ENCODE measurements at places on chromosomes 16 and 17.

DNA sequence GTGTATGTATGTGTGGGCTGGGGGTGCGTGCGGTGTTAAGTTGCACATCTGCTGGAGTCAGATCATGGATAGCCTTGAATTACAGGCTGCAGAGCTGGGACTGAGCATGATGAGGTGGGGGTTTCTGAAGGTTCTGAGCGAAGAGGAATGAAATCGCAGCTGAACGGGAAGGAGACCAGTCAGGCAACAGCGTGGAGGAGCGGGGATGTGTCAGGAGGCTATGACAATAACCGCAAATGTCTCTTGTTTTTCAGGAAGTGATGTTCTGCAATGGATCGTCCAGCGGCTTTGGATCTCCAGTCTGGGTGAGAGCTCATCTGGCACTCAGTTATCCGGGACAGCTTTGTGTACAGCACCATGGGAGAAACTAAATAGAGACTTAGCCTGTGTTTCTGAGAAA lies 20.9 kb downstream of the RGS9 start:
- no peak for DNase-seq

- no peak for DNase-seq
Measured at GRCh38 chr17:39759204-39759603, 21.5 kb downstream of the GRB7 start.

DNA sequence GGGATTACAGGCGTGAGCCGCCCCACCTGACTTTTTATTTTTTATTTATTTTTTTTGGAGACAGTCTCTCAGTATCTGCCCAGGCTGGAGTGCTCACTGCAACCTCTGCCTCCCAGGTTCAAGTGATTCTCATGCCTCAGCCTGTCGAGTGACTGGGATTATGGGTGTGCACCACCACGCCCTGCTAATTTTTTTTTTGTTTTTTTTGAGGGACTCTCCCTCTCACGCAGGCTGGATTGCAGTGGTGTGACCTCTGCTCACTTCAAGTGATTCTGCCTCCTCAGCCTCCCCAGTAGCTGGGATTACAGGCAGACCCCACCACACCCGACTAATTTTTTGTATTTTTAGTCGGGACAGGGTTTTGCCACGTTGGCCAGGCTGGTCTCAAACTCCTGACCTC lies 7.7 kb downstream of the ZNF207 start:
- DNase-seq: no peak

DNA sequence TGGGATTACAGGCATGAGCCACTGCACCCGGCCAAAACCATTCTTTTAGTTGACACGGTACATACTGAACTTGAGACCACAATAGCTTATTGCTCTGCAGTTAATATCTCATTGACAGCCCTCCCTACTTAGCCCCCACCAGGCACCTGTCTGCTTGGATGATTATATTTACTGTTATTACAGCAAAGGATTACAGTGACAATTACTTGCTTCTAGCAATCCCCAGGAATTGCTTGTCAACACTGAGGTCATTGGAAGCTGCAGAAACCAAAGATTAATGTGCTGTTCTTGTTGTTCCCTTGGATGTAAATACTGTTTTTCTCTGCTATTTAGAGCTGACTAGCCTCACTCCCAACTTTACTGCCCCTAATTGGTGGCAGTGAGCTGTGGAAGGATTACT lies 211.2 kb downstream of the LGALS9B start:
- DNase-seq: no peak

DNA sequence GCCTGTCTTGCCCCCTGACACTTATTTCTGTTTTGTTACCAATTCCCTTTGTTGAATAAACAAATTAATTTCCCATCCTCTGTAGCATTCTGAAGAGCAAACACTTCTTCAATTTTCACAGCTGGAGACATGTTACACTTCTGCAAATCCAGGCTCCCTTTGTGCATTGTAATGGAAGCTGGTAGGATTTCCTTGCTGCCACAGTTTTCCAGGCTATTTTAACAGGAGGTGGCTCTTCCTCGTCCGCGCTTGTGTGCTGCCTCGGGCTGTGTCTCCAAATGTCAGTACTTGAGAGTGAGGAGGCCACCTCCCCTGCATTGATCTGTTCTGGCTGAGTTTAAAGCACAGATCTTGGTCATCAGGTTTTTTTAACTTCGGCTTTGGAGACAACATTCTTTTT lies 40.0 kb downstream of the SOST start:
- no peak for DNase-seq

DNA sequence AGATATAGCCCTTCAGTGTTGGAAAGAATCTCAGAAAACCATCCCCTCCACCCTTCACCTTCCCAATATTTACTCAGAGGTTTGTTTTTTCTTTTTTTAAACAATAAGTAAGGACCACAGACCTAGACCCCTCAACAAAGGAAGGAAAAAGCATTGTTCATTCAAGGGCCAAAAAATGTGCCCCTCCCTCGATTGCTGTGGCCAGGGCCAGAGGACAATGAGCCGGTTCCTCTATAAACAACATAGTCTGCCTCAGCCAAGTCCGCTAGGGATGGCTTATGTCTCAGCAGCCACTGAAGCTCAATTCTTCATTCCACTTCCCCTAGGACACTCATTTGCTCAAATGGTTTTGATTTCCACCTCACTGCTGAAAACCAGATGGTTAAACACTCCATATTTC lies 24.0 kb downstream of the TRIM16 start:
- DNase-seq: no peak

DNA sequence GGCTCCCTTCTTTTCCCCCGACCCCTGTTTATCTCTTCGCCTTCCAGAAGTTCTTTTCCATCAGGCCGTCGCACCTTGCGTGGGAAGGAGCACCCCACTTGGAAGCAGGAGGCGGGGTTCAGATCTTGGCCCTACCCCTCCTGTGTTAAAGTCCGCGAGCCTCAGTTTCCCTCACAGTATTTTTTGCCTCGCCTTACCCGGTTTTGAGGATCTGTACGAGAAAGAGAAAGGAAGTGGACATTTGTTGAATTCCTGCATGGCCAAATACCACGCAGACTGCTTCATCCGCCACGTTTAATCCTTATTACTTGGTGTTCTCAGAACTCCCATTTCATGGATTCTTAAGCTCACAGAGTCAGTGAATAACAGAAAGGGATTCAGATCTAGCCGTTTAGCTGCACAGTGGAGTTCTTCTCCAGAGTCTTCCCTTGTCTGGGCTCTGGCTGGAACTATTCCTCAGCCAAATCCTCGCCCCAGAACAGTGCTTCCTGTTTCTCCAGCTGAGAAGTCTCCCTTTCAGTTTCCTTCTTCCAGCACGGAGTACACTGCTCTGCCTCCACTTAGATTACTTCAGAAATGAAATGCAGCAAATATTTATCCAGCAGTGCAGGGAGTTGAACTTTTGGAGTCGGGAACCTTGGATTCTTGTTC lies 590 bp downstream of the TMEM219 start:
- DNase-seq: no peak

DNA sequence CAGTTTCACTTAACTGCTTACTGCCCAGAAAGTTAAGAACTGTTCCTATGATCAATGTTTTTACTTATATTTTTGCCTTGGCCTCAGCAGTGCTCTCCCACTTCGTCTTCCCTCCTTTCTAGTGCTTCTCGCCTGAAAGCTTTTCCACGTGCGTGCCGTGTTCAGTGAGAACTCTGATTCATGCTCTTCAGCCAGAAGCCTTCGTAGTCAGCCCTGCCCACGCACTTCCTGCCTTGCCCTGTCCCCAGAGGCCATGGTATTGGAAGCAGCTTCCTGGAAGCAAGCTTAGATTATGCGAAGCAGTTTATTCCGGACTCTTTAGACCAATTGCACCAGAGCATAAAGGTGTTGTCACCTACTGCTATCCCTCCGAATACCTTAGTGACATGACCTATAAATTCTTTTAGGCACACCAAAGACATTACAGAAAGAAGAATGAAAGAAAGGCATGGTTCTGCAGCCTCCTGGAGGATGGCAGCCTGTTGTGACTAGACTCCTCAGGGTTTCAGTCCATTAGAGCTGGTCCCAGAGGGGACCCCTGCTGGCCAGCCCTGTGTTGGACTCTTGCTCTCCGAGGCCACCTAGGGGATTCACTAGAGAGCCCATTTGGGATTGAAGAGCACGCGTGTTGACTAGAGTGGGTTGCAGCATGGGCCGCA lies 105.2 kb downstream of the RPTOR start:
- DNase-seq: peak; percentile 91

GRCh38 chr17:14452856-14453255 lies 152.0 kb downstream of the HS3ST3B1 start:
- DNase-seq: no peak

- no peak for DNase-seq
Measured at GRCh38 chr17:48250949-48251348, 143.4 kb downstream of the SNX11 start.

GRCh38 chr17:57935833-57936807 lies 19.1 kb downstream of the CUEDC1 start:
- no peak for DNase-seq

GRCh38 chr16:19415918-19416317 lies 1.8 kb upstream of the TMC5 start:
- DNase-seq: no peak

DNA sequence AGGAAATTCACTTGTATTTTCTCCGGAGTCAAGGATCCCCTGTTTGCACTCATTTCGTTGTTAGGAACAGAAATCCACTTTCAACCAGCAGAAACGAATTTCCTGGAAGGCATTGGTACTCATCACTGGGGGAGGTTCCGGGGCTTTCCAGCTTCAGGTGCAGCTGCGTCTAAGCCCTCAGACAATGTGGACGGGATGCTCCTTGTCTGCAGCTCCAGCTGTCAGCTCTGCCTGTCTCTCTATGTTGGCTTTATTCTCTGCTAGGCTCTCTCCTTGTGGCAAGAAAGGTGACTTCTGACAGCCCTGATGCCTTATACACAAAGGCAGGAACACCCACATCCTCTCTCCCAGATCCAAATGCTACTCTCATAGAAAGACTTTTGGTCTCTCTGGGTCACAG lies 183.9 kb upstream of the HSBP1 start:
- no peak for DNase-seq

DNA sequence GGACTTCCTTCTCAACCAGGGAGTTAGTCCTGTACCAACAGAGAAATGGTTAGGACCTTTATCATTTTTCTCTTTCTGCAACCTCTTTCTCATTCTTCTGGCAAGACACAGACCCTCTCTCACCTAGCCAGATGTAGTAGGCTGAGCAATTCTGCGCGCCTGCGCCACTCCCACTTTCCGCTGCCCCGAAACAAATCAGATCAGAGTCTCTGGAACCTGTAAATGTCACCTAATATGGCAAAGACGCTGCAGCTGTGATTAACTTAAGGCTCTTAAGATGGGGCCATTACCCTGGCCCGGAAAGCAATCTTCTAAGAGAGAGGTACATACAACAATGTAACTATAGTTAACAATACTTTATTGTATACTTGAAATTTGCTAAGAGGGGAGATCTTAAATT lies 94.3 kb upstream of the ASIC2 start:
- no peak for DNase-seq

GRCh38 chr17:9203771-9204425 lies 182.6 kb downstream of the NTN1 start:
- DNase-seq: no peak

- DNase-seq: no peak
Measured at GRCh38 chr17:7204336-7204735, 15.3 kb downstream of the DLG4 start.

DNA sequence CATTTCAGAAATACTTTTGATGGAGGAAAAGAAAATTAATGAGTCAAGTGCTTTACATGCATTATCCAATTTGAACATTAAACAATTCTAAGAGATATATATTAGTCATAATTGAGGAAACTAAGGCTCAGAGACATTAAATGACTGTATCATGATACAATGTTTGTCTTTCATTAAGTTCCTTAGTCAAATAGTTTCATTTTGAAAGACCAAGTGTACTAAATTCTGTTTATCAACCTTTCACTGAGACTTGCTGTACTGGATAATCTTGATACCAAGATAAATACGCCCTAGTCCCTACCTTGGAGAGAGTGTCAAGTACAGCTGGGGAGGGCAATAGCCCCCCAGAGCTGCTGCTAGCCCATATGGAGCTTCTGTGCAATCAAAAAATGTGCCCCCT lies 24.2 kb downstream of the TOM1L2 start:
- no peak for DNase-seq

DNA sequence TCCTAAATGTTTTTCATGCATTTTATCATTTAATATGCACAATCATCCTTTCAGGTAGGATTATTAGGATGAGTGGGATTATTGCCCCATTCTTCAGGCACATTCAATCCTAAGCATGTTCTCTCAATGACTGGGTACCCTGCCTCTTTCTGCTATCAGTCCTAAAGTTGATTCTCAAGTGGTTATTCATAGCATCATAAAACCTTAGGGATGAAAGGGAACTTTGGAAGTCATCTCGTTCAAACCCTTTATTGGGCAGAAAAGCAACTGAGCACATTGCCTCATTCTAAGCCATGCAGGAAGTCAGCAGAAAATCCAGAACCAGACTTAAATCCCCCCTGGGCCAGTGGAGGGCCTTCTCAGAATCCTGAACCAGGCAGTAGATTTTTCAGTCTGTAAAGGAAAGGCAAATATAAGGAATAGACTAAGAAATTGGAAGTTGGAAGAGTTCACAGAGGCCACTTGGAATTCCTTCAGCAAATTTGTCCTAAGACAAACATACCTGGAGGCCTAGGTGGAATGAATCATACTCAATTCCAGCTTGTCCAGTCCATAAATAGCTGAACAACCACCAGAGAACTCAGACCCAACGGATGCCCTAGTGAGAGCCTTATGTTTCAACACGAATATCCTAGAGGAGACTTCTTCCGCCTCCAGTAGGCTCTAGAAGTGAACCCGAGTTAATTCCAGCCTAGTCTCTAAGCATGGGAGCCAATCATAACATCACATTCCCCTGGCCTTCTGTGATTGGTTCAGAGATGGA lies 62.7 kb downstream of the IRX6 start:
- DNase-seq: no peak

DNA sequence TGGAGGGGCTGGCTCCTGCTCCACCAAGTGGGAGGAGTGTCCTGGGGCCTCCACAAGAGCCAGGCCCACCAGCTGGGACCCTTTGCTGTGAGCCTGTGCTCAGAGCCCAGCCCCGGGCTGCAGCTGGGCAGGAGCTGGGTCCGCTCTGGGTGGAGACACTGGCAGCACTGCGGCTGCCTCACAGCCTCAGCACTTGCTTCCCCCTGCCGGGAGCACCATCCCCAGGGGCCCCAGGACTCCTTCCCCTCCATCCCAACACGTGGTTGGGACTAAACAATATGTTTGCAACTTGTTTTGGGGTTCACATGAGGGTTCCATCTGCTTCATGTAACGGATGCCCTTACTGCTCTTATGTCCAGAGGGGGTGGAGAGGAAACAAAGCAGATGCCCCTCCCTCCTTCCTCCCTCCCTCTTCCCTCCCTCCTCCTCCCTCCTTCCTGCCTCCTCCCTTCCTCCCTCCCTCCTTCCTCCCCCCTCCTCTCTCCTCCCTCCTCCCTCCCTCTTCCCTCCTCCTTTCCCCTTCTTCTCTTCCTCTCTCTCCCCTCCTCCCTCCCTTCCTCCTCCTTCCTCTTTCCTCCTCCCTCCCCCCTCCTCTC lies 16.3 kb upstream of the CBFA2T3 start:
- no peak for DNase-seq

DNA sequence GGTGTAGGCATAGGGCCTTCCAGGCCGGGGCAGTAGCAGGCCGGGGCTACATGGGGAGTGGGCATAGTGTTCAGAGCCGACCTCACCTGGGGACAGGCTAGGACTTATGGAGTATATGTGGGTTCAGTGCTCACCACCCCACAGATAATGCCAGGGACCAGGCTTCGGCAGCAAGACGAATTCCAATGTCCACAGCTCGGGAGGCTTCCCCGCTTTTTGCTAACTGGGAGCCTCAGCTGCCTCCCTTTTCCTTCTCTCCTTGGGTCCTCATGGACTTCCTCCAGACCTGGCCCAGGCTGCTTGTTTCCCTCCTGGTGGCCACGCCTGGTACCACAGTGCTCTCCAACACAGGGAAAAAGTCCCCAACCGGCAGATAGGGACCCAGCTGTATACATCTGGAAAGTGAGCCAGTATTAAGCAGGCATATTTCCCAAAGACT lies 20.1 kb upstream of the SLC46A1 start:
- DNase-seq: no peak

Data from skeletal muscle cell (primary cell).